Esophagus squamous epithelium (tissue), 5 donors: ENCODE measurements at places on chromosomes 16 and 17. TPM values are rescaled to one million over a fixed set of nuclear protein-coding genes. Genes with fewer than 3 reads are reported as not detected.

DNA sequence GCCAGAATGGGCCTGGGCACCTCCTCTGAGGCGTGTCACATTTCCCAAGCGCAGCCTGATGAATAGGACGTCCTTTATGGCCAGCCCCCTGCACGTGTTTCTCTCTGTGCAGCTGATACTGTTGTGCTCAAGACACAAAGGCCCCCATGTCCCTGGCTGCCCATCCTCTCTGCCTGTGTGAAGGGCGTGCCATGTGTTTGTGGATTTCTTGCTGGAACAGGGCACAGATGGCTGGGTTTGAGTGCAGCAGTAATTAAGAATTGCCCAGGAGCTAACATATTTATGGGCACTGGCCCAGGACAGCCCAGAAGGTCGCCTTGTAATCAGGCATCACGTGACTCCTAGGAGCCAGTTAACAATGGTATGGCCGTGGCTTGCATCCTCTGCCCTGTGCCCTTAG lies 181.1 kb downstream of the CCDC182 start:
- DNase-seq: no peak
- H3K4me1 ChIP-seq: no peaks in the 10 kb centered on the region
- H3K36me3 ChIP-seq: no peaks in the 10 kb centered on the region
- H3K4me3 ChIP-seq: no peak overlapping the region

DNA sequence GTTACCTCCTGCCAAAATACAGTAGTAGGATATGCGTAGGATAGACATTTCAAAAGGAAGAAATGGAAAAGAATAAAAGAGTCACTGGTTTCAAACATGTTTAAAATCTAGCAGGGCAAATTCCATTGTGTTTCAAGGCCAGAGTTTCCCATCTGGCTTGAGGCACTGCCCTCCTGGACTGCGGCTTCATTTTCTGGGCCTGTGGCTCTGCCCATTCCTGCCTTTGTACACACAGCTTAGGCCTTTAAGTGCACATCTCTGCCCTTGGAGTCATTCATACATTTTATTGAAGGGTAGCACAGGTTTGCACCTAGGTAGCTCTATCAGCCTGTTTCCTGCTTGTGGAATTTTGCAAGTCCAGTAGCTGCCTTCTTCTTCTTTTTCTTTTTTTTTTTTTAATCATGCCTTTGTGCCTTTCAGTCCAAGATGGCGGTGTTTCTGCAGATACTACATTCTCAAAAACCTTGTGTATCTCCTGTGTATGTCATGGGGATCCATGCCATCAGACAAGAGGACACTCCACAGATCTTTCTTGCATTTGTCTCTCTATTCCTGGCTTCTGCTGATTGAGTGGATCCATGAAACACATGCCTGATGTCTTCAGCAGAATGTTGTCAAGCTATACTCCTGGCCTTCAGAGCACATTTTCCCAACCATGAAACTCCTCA lies 282.9 kb downstream of the BCAS3 start:
- no peak overlapping the region for H3K27ac ChIP-seq
- peaks cover 10% of the 10 kb centered on the region for H3K36me3 ChIP-seq
- DNase-seq: no peak
- H3K27me3 ChIP-seq: no peaks in the 10 kb centered on the region
- H3K4me3 ChIP-seq: no peak overlapping the region

- H3K4me3 ChIP-seq: no peak overlapping the region
- H3K27ac ChIP-seq: no peak overlapping the region
- peaks cover 17% of the 10 kb centered on the region for H3K4me1 ChIP-seq
- no peak for DNase-seq
These were observed 23.3 kb upstream of the GINS2 start for GRCh38 chr16:85711982-85712587.

DNA sequence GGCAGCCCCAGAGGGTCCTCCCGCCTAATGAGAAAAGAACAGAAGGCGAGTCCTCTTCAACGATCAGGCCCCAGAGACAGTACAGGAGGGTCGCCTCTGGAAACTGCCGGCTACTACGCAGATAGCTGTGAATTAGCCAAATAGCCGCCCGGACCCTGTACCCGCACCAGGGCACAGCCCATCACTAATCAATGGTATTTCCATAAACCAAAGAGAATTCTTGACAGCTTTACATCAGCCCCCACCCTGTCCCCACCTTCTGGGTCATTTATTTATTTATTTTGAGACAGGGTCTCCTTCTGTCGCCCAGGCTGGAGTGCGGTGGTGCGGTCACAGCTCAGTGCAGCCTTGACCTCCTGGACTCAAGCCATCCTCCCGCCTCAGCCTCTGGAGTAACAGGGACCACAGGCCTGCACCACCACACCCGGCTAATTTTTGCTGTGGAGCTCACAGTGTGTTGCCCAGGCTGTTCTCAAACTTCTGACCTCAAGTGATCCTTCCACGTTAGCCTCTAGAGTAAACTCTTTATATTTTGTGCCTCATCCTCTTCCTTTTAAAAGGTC lies 805 bp upstream of the CLCN7 start:
- peaks cover 49% of the 10 kb centered on the region for H3K4me1 ChIP-seq
- no peaks in the 10 kb centered on the region for H3K27me3 ChIP-seq
- no peaks in the 10 kb centered on the region for H3K36me3 ChIP-seq
- DNase-seq: no peak

GRCh38 chr16:23857881-23858269 lies 22.1 kb downstream of the PRKCB start:
- no peaks in the 10 kb centered on the region for H3K4me1 ChIP-seq
- DNase-seq: no peak
- no peaks in the 10 kb centered on the region for H3K36me3 ChIP-seq
- H3K27me3 ChIP-seq: peaks cover 18% of the 10 kb centered on the region

DNA sequence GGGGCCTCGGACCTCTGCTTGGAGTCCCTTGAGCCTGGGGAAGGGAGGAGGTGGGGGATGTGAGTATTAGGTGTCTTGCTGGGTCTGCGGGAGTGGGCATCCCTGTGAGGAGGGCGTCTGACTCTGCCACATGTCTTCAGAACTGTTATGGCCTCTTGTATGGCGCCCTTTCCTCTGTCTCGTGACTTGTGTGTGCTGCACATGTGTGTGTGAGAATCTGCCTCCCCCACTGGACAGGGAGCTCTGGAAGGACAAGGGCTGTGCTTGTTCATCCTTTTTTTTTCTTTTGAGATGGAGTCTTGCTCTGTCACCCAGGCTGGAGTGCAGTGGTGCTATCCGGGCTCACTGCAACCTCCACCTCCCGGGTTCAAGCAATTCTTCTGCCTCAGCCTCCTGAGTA lies 33.4 kb downstream of the ARHGAP23 start:
- no peak overlapping the region for H3K4me3 ChIP-seq
- DNase-seq: no peak
- no peaks in the 10 kb centered on the region for H3K27me3 ChIP-seq
- peaks cover 38% of the 10 kb centered on the region for H3K4me1 ChIP-seq
- H3K27ac ChIP-seq: no peak overlapping the region

GRCh38 chr17:16516594-16517051 lies 24.6 kb upstream of the LRRC75A start:
- H3K4me3 ChIP-seq: no peak overlapping the region
- H3K27me3 ChIP-seq: no peaks in the 10 kb centered on the region
- no peak overlapping the region for H3K27ac ChIP-seq
- no peaks in the 10 kb centered on the region for H3K36me3 ChIP-seq
- no peak for DNase-seq

DNA sequence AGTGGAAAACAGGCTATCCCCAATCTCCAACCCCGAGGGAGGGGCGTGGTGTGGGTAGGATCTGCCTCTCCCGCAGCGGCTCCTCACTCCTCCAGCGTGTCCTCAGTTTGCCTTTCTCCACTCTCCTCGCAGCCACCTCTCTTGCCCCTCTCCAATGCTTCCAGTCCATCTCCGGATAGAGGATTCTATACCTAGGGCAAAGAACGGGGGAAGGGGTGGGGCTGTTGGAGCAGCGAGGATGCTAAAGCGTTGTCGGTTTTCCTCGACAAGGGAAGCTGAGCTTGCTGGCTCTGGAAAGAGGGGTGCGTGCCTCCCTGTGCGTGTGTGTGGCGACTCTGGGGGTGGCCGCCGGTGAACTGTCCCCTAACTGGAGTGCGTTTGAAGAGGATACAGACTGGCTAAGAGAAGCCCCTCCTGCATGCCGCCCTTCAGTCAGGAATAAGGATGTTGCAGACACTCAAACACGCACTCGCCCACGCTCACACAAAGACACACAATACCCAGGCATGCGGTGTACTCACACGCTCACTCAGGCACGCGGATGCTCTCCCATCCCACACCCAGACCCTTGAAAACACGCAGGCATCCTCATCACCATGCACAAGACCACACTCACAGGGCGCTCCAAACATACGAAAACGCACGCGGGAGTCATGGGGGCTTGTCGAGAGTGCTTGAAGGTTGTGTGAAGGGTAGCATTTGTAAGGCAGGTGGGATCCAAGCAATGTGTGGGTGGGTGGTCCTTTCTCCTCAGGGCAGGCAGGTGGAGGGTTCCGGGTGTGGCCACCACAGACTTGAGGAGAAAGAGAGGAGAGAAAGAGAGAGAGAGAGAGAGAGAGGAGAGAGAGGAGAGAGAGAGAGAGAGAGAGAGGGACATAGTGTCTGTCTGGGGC lies 655 bp upstream of the GPR139 start:
- DNase-seq: no peak
- peaks cover 9% of the 10 kb centered on the region for H3K27me3 ChIP-seq
- no peaks in the 10 kb centered on the region for H3K36me3 ChIP-seq
- H3K4me1 ChIP-seq: peaks cover 10% of the 10 kb centered on the region

- H3K27me3 ChIP-seq: peaks cover 31% of the 10 kb centered on the region
- H3K4me3 ChIP-seq: peak overlapping the region; percentile 47
- H3K36me3 ChIP-seq: no peaks in the 10 kb centered on the region
- peak; percentile 89 for DNase-seq
- H3K27ac ChIP-seq: peak overlapping the region; percentile 99
- peaks cover 38% of the 10 kb centered on the region for H3K4me1 ChIP-seq
These were observed 19.5 kb downstream of the CD7 start for GRCh38 chr17:82297714-82298537.

- H3K4me3 ChIP-seq: no peak overlapping the region
- peaks cover 6% of the 10 kb centered on the region for H3K36me3 ChIP-seq
- H3K4me1 ChIP-seq: no peaks in the 10 kb centered on the region
- no peak overlapping the region for H3K27ac ChIP-seq
- DNase-seq: no peak
These were observed 143.1 kb upstream of the CHMP6 start for GRCh38 chr17:80848449-80849102.

- no peaks in the 10 kb centered on the region for H3K27me3 ChIP-seq
- H3K36me3 ChIP-seq: no peaks in the 10 kb centered on the region
- H3K4me1 ChIP-seq: peaks cover 5% of the 10 kb centered on the region
- DNase-seq: no peak
- no peak overlapping the region for H3K27ac ChIP-seq
- no peak overlapping the region for H3K4me3 ChIP-seq
These were observed 18.7 kb upstream of the ZNF689 start for GRCh38 chr16:30628628-30629540.

DNA sequence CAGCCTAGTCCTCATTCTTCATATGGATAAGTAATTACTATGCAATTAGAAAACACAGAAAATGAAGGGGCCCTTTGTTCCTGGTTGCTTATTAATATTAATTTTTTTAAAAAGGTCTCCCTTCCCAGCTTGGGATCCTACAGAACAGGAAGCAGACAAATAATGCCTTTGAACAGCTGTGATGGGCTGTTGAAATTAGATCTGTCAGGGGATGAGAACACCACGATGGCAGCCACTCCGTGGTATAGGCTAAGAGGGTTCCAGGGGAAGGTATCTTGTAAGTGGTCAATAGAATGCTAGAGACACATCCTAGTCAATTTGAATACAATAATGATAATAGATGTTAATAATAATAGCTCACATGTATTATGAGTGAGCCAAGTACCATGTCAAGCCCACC lies 83.1 kb downstream of the CCDC182 start:
- H3K36me3 ChIP-seq: no peaks in the 10 kb centered on the region
- no peak overlapping the region for H3K4me3 ChIP-seq
- H3K4me1 ChIP-seq: peaks cover 14% of the 10 kb centered on the region

- peak overlapping the region; percentile 83 for H3K27ac ChIP-seq
- H3K27me3 ChIP-seq: no peaks in the 10 kb centered on the region
- peaks cover 40% of the 10 kb centered on the region for H3K4me1 ChIP-seq
- peaks cover 29% of the 10 kb centered on the region for H3K36me3 ChIP-seq
- H3K4me3 ChIP-seq: no peak overlapping the region
- no peak for DNase-seq
These were observed 73.3 kb downstream of the N4BP1 start for GRCh38 chr16:48536614-48537200.

DNA sequence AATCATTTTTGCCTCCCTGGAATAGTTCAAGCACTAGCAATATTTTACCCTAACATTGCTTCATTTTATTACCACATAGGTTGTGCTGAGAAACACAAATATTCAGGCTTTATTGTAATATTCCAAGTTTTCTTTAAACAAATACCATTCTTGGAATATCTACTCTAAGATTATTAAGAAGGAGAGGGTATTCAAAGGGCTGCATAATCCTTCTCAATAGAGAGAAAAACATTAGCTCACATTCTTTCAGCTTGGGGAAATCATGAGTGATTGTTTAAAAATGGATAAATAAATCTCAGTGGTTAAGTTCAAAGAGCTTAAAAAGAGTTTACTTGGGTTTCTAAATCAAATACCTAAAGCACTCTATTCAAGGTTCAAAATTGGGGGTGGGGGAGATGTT lies 111.9 kb upstream of the CORO6 start:
- H3K27ac ChIP-seq: no peak overlapping the region
- no peak for DNase-seq
- no peaks in the 10 kb centered on the region for H3K36me3 ChIP-seq
- no peak overlapping the region for H3K4me3 ChIP-seq

DNA sequence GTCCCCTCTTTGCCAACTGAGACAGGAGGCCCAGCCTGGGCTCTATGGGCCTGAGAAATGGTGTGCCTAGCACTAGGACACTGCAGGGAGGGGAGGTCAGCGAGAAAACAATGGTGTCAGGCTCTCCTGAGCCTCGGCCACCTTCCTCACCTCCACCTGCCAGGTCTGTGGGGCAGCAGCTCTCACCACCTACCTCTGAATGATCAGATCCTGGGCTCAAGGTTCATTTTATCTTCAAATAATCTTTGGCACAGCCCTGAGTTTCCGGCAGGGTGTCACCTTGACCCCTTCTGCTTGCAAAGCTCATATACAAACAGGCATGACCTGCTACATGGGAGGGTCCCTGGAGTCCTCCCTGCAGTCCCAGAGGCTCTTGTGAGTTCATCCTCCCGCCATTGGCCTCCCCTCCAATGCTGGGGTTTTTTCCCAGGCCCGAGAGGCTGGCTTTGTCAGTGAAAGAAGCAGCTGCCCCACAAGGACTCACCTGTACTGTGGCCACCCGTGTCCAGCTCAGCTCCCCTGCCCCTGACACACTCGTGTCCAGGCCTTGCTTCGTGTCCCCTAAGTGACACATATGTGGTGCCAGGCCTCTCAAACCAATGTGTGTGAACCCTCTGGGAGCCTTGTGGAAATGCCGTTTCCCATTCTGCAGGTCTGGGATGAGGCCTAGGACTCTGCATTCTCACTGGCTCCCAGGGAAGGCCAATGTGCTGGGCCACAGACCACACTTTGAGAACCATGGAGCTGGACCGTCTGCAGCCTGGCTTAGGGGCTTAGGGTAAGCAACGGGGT lies 176.8 kb upstream of the CIBAR2 start:
- H3K27ac ChIP-seq: no peak overlapping the region
- H3K4me1 ChIP-seq: peaks cover 48% of the 10 kb centered on the region
- no peaks in the 10 kb centered on the region for H3K36me3 ChIP-seq
- no peaks in the 10 kb centered on the region for H3K27me3 ChIP-seq

Gene KRTAP2-2
- total RNA-seq: not detected

Gene SOCS1
- 0.42 TPM for total RNA-seq

Gene ZSWIM7
- 7.3 TPM for total RNA-seq

Gene TBC1D3C
- not detected for total RNA-seq

Gene ASGR2
- total RNA-seq: 0.50 TPM

Gene FA2H
- 4.0 TPM for total RNA-seq

Gene CDH15
- total RNA-seq: not detected

Gene CCL4
- 3.2 TPM for total RNA-seq
